ENCODE measurements at places on chromosomes 11 and 22.

GRCh38 chr22:37500745-37501609 is 14.8 kb upstream of the MFNG start:
- DNase-seq = no peak

DNA sequence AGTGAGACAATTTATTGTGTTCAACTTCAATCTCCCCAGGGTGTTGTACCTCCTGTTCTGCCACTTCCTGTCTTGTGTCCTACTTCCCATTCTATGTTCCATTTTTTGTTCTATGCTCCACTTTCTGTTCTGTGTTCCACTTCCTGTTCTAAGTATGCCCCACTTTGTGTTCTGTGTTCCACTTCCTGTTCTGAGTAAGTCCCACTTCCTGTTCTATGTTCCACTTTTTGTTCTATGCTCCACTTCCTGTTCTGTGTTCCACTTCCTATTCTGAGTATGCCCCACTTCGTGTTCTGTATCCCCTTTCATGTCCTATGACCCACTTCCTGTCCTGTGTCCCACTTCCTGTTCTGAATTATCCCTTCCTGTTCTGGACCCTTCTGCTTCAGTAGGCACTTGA is 732.7 kb downstream of the TBC1D22A start:
- no peak for DNase-seq

GRCh38 chr11:112005422-112006094 is 19.6 kb upstream of the DLAT start:
- no peak for DNase-seq

DNA sequence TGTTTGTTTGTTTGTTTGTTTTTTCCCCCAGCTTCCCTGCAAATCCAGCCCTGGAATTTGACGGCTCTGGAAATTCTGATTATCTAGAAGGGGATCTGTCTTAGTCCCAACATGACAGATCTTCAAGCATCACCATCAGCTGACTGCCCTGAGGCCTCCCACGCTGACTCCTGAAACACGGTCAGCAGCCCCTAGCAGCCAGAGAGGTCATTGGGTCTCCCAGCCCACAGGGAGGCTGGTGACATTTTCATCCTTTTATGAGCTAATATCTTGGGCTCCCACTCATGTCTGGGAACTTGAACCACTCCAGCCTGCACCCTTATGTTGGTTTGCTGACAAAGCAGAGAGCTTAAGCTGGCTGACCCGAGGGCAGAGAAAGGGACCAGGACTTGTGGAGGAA is 66.0 kb upstream of the TIMP3 start:
- DNase-seq = no peak

DNA sequence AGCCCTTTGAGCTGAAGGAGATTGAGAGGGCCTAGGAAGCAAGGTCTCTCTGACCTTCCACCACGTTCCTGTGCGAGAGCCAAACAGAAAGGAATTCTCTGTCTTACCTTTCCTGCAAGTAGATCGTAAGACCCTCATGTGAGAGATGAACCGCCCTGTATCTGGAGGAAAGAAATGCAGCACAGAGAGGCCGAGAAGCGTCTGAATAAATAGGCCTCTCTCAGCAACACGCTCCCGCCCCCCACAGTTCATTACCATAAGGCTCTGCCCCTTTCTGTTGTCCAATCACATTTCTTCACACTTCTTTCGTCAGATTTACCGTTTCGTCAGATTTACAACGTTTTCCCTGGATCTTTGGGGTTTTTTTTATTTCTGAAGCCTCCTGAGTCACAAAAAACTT is 90.3 kb downstream of the BLID start:
- DNase-seq = no peak

DNA sequence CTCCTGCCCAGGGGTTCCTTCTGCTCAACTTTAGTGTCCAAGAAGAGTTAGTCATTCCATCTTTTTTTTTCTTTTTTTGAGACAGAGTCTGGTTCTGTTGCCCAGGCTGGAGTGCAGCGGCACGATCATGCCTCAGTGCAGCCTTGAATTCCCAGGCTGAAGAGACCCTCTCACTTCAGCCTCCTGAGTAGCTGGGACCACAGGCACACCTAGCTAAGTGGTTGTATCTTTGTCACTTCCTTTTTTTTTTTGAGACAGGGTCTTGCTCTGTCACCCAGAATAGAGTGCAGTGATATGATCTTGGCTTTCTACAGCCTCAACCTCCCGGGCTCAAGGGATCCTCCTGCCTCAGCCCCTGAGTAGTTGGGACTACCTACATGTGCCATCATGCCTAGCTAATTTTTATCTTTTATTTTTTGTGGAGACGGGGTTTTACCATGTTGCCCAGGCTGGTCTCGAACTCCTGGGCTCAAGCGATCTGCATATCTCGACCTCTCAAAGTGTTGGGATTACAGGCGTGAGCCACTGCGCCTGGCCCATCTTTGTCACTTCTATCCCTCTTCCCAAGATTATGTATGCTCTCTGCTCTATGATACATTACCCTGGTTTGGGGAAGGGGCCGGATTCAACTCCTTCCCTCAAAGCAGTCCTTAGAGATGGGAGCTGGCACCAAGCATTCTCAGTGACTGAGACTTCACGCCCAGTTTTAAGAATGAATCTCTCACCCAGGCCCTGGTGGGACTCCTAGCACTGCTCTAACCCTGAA is 10.0 kb downstream of the SSH3 start:
- DNase-seq = no peak

DNA sequence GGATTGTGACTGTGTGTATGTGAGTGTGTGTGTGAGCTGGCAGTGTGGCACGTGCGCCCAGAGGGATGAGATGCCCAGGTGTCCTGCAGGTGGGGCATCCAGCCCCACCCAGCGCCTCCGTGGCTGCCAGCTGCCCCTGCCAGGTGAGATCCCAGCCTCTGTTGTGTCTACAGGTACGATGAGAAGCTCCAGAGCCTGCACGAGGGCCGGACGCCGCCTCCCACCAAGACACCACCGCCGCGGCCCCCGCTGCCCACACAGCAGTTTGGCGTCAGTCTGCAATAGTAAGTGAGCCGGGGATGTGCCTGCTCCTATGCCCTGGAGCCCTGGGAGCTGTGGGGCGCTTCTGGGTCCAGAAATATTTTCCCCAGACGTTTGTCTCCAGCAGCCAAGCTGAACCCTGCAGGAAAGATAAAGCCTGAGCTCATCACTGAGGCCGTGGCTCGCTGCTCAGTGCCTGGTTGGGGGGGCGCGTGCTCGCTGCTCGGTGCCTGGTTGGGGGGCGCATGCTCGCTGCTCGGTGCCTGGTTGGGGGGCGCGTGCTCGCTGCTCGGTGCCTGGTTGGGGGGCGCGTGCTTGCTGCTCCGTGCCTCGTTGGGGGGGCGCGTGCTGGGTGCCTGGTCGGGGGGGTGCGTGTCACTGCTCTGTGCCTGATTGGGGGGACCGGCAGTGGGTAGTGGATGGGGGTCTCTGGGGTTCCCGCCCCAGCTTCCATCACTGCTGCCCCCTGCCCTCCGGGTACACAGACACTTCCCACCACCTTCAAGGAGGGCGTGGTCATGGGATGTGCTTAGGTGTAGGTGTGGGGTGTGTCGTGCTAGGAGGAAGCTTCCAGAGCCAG is 73.2 kb downstream of the ARHGAP8 start:
- no peak for DNase-seq

DNA sequence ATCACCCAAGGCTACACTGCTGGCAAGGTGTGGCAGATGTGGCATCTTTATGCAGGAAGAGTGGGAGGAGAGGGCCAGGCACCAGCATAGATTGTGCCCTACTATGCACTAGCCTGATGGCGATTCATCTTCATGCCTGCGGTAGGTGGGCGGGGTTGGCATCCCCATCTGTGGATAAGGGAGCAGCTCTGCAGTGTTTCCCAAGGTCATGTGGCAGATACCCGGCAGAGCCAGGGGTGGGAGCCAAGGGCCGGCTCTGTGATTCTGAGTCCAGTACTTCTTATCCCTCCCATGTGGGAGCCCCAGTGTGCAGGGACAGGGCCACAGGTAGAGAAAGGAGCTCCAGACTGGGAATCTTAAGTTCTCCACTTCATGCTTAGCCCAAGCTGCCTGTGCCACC is 20.0 kb downstream of the CD82 start:
- no peak for DNase-seq

GRCh38 chr11:87035976-87036583 is 1.7 kb upstream of the TMEM135 start:
- no peak for DNase-seq

GRCh38 chr22:23525510-23525909 is 54.6 kb downstream of the IGLL1 start:
- no peak for DNase-seq

GRCh38 chr11:86069408-86070101 is 671 bp upstream of the PICALM start:
- DNase-seq = peak; percentile 95

GRCh38 chr22:38428714-38429113 is 26.3 kb downstream of the KCNJ4 start:
- no peak for DNase-seq

- no peak for DNase-seq
Observed at GRCh38 chr22:48488149-48488551, 1339.5 kb downstream of the BRD1 start.

- DNase-seq = no peak
Observed at GRCh38 chr11:57426439-57426928, 437 bp downstream of the SLC43A3 start.

DNA sequence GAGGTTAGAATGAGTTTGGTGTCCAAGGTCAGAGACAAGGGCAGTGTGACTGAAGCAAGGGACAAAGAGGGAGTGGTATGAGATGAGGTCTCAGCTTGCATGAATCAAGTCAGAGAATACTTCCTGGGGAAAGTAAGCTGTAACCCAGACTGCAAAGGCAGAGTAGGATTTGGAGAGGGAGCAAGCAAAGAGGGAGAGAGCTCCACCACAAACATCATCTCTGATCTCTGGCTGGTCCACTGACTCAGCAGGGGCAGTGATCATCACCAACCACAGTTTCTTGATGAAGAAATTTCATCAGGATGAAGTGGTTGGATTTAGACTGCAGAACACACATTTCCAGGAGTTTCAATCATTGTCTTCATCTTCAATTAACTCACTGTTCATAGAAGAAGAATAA is 54.9 kb upstream of the HMGXB4 start:
- DNase-seq = no peak

- no peak for DNase-seq
Observed at GRCh38 chr11:35945137-35945518, 1.3 kb downstream of the LDLRAD3 start.

GRCh38 chr11:22466351-22466750 is 128.2 kb downstream of the SLC17A6 start:
- no peak for DNase-seq

DNA sequence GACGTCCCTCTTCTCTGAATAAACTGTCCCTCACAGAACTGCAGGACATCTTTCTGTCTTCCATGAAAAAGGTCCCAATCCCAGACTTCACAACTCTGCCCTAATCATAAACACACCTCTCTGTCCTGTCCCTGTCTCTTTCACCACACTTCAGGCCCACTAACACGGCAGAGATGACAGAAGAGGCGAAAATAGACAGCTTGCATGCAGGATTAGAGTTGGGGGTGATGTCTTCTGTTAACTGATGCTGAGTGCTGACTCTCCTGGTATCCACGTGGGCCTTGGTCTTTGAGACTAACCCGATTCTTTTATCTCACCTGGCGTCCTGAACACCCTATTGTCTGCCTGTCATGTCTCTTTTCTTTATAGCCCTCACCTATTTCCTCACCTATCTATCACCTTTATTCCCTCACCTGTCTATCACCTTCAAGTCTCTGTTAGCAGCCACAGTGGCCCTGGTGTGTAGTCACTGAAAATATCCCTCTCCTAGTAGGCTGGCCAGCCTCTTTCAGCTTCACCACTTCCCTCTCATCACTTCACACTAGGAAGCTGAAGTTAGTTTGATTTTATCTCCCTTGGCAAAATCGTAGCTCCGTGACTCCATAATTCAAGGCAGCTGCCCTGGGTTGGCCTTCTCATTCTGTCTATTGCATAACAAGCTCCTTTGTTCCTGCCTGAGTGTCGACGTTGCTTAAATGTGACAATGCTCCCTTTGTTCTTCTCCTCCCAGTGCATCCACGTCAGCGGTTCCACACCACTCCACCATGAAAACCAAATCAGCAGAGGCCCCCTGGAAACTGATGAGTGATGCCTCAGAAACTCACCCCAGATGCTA is 30.6 kb upstream of the DRD2 start:
- DNase-seq = no peak

DNA sequence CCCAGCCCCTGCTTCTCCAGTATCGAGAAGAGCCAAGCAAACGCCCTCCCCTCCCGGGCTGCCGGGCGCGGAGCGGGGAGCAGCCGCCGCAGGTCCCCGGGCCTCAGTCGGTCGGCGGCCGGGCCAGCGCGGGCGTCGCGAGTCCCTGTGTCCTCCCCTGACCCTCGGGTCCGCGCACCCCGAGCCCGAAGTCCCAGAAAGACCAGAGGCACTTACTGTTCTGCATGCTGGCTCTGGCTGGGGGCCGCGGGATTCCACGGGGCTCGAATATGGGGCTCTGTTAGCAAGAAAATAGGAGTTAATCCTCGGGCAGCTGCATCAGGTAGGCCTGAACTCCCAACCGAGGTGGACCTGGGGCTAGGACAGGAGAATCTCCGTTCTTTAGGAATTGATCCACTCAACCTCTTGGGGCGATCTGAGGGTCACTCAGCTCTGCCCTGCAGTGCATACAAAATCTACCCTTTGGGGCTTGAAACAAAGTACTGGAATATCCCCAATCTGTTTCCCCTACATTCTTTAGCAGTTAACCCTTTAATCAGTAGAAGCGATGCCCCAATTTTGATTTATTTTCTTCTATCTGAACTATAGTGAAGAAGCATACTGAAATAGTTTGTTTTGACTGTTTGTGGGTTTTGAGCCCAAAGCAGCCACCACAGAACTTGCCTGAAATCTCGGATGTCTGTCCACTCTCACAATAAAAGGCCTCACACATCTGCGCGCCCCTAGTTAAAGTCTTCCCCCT is 4.8 kb downstream of the PAX6 start:
- no peak for DNase-seq

- peak; percentile 73 for DNase-seq
Observed at GRCh38 chr22:27512283-27512761, 289.2 kb downstream of the MN1 start.

GRCh38 chr11:64208796-64209562 is 2.5 kb downstream of the FERMT3 start:
- DNase-seq = no peak

GRCh38 chr22:36399472-36399778 is 11.7 kb upstream of the MYH9 start:
- DNase-seq = no peak

GRCh38 chr11:65506772-65507505 is 8.1 kb downstream of the MALAT1 start:
- peak; percentile 94 for DNase-seq

DNA sequence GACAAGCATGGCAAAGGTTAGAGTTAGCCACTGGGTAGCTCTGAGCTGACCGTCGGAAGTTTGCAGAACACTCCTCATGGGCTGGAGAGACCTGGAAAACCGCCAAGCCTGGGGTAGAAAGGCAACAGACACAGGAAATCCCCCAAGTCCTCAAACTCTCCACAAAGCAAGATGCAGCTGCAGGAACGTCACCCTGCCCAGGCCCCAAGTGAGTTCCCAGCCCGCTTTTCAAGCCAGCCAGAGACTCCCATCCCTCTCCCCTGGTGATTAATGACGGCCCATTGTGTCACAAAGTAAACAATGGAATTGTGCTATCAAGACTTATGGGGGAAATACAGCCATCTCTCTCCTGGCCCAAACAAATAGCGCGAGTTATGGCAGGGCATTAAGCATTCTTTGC is 633.0 kb downstream of the TBC1D22A start:
- no peak for DNase-seq

Measured in AG04449 (cell line).